ENCODE measurements at places on chromosomes 6 and 20. TPM values are rescaled to one million over a fixed set of nuclear protein-coding genes. Genes with fewer than 3 reads are reported as not detected.

GRCh38 chr6:99393366-99393697, 663 bp downstream of the COQ3 start:
- no peak for DNase-seq

DNA sequence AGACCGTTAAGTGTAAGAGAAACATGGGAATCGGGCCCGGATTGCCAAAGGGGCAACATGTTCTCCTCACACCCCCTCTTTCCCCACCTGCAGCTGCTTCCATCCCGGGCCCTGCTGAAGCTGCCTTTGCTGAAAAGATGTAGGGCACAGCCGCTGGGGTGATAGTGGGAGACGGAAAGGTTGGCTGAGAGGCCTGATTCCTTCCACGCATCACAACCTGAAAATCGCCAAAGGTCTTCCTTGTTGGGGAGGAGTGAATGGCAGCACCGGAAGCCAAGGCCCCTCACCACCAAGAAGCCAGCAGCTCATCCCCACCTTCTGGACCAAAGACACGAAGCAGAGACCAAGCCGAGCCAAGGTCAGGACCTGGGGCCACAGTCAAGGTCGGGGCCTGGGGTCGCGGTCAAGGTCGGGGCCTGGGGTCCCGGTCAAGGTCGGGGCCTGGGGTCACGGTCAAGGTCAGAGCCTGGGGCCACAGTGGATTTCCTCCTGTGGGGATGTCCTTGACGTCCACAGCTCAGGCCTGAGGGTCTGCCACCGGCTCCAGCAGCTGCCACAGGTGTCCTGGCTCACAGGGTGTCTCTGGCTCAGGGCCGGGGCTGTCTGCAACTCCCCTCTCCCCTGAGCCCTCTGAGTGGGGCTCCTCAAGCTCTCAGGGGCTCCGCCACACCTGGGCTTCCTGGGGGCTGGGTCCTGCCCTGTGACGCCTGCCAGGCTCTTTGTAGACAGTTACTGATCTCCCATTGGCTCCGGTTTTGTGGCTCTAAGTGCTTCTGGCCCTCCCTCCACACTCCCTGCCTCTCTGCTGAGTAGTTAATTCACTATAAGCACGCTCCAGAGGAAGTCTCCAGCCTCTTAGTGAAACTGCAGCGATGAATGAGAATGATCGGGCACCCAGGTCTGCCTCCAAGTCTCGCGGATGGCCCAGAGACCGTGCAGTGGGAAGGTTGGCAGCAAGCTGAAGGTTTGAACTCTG, 5.5 kb upstream of the CHRNA4 start:
- DNase-seq = no peak

DNA sequence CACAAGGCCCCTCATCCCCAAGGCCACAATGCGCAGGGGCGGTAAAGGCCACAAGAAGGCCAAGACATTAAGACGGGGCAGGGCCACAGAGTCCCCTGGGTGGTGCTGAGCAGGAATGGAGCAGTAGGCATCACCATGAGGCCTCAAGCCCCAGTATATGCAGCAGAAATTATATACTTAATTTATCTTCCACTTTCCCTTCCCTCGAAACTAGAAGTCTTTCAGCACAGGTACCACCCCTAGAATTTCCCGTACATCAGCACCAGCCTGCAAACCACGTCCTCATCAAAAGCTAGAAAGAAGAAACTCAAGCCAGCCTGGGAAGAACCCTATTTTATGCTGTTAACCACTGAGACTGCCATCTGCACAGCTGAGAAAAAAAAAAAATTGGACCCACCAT, 89.4 kb downstream of the PLG start:
- no peak for DNase-seq

- no peak for DNase-seq
These were observed 454.6 kb upstream of the EYS start for GRCh38 chr6:66161546-66162108.

- no peak for DNase-seq
These were observed 12.8 kb downstream of the PLG start for GRCh38 chr6:160714731-160715316.

MOCS1 gene
- polyA plus RNA-seq = 15.4 TPM

All from adrenal gland (tissue), 19 donors.